Mammary epithelial cell (primary cell): ENCODE measurements at places on chromosomes 6 and 20.

- DNase-seq, result no peak
Measured at GRCh38 chr20:44218446-44218845, 7.9 kb upstream of the OSER1 start.

- no peak for DNase-seq
Measured at GRCh38 chr6:152318278-152318677, 318.9 kb downstream of the SYNE1 start.

GRCh38 chr20:51004781-51005180 is 18.1 kb downstream of the KCNG1 start:
- no peak for DNase-seq

DNA sequence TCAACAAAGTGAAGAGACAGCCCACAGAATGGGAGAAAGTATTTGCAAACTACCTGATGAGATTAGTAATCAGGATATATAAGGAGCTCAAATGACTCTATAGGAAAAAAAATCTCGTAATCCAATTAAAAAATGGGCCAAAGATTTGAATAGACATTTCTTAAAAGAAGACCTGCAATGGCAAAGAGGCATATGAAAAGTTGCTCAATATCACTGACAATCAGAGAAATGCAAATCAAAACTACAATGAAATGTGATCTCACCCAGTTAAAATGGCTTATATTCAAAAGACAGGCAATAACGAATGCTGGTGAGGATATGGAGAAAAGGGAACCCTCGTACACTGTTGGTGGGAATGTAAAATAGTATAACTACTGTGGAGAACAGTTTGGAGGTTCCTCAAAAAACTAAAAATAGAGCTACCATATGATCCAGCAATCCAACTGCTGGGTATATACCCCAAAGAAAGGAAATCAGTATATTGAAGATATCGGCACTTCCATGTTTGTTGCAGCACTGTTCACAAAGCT is 65.0 kb downstream of the TOX2 start:
- DNase-seq, result no peak

DNA sequence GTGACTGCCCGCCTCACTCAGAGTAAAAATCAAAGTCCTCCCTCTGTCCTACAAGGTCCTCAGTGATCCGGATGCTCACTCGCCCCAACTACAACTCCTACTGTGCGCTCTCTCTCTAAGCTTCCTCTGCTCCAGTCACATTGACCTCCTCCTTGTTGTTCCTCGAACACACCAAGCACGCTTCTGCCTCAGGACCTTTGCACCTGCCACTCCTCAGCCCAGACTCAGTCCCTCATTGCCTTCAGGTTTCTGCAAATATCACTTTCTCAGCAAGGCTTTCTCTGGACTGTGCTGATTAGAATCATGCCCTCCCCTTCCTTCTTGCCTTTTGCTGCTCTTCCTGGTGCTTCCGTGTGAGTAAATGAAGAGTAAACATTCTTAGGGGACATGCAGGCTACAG is 41.6 kb downstream of the SULF2 start:
- DNase-seq, result no peak

GRCh38 chr6:137150072-137150471 is 23.4 kb downstream of the IL22RA2 start:
- no peak for DNase-seq

- DNase-seq, result no peak
Measured at GRCh38 chr20:1473246-1474220, 6.9 kb upstream of the NSFL1C start.

DNA sequence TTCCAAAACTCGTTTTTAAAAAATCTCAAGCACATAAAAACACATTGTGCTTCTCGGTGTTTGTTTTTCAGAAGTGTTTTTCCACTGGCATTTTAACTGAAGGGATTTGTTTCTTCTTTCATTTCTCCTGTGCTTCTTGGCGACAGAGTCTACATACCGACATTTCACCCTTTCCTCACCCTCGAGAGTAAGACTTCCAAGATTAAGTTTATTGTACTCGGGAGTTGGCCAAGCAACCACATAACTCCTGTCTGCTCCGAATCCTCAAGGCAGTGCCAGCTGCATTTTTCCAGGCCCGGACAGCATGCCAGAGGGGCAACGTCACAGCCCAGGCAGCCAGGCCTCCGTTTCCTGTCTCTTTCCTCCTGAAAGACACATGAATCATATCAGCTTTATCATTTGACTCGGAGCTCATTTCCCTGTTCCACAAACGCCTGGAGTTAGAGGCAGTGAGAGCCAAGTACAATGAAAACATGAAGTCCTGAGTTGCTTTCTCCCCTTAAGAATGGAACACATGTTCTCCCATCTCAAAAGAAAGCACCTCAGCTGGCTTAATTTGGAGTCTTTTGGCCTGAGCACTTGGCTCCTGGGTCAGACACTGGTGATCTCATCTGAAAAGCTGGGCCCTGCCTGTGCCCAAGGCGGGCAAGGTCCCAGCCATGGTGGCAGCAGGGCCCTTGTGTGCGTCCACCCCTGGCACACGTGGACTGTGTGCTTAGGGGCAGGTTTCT is 23.2 kb upstream of the FAM50B start:
- peak; percentile 95 for DNase-seq

DNA sequence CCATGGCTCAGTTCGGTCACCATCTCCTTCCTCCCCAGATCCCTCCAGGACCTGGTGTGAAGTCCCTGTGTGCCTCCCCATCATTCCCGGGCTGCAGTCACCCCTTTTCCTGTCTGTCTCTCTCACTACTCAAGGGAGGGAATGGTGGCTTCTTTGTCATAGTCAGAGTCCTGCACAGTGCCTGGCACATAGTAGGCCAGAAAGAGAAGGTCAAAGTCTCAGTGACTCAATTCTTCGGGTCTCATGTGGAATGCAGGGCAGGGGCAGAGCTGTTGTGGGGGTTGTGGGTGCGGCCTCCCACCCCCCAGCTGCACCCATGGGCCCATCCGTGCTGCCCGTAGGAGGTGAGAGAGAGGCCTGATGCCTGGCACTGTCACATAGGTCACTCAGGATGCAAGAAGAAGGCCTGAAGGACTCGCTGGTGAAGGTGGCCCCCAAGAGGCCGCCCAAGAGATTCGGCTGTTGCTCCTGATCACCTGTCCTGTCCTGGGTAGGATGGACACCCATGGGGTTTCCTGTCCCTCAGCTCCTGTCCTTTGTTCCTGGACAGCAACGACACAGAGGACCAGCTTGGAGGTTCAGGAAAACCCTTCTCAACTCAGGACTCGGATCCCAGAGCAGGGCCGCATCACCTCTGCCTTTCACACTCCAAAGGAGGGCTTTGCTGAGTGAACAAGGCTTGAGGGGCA is 34.1 kb downstream of the RAB44 start:
- no peak for DNase-seq

- DNase-seq, result no peak
Measured at GRCh38 chr6:46526607-46527006, 35.4 kb upstream of the RCAN2 start.

- DNase-seq, result peak; percentile 36
Measured at GRCh38 chr20:40265825-40266533, 423.1 kb downstream of the MAFB start.

GRCh38 chr6:85348643-85349042 is 101.2 kb upstream of the NT5E start:
- DNase-seq, result no peak

DNA sequence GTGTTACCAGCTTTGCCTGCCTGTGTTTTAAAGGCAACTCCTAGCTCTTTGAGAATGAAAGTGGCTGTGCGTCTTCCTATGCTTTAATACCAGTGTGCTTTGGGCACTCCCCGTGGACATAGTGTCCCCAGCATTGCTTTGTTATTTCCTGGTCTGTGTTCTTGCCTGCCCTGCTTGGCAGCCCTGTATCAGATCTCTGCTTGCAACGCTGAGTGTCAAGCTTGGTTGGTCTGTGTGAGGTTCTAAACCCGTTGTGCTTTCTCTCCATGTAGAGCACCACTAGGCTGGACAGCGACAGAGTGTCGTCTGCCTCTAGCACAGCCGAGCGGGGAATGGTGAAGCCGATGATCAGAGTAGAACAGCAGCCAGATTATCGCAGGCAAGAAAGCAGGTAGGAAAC is 80.2 kb downstream of the AFDN start:
- no peak for DNase-seq

GRCh38 chr6:33958526-33959328 is 154.9 kb upstream of the MLN start:
- DNase-seq, result no peak

DNA sequence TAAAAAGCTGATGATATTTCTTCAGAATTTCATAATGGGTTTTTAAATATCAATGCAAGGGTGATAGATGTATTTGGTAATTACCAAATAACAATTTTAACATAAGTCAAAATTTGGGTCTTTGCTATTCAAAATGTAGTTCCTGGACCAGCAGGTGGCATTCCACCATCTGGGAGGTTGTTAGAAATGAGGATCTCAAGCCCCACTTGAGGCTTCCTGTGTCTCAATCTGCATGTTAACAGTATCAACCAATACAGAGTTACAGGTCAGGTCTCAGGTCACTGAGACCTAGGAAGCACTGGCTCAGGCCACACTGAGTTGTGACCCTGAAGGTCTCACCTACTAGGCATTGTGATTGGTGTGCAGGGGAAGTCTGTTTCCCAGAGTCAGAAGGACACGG is 57.2 kb upstream of the MTRF1L start:
- DNase-seq, result no peak

GRCh38 chr6:139029470-139030227 is 1.1 kb downstream of the ABRACL start:
- peak; percentile 19 for DNase-seq

GRCh38 chr6:50128420-50129005 is 78.8 kb upstream of the DEFB112 start:
- no peak for DNase-seq

- DNase-seq, result no peak
Measured at GRCh38 chr20:18007534-18008292, 38.9 kb downstream of the MGME1 start.

DNA sequence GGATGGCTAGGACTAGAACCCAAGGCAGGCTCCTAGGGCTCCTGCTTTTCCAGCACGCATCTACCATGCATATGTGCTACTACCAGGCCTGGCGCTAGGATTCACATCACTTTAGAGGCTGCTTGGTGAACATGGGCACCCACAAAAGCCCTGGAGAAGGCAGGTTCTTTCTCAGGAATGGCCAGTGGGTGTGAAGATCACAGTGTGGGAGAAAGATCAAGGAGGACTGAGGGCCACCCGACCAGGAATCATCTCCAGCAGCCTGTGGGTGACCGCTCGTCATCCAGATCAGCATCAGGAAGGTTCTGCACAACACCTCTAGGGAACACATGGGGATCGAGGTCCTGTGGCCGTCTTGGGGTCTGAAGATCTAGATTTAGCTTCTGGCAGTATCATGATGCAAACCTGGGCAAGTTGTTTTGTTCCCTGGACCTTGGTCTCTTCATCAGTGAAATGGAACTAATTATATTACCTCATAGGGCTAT is 27.3 kb downstream of the SRSF3 start:
- DNase-seq, result no peak

GRCh38 chr6:91464201-91464600 is 877.3 kb upstream of the MAP3K7 start:
- no peak for DNase-seq

GRCh38 chr6:157717340-157717748 is 105.7 kb upstream of the SNX9 start:
- DNase-seq, result no peak

DNA sequence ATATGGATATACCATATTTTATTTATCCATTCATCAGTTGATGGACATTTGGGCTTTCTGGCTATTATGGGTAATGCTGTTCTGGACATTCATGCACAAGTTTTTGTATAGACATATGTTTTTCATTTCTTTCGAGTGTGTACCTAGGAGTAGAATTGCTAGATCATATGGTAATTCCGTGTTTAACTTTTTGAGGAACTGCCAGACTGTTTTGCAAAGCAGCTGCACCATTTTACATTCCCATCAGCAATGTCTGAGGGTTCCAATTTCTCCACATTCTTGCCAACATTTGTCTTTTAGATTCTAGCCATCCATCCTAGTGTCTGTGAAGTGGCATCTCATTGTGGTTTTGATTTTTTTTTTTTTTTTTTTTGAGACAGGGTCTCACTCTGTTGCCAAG is 20.8 kb downstream of the SRC start:
- DNase-seq, result no peak

DNA sequence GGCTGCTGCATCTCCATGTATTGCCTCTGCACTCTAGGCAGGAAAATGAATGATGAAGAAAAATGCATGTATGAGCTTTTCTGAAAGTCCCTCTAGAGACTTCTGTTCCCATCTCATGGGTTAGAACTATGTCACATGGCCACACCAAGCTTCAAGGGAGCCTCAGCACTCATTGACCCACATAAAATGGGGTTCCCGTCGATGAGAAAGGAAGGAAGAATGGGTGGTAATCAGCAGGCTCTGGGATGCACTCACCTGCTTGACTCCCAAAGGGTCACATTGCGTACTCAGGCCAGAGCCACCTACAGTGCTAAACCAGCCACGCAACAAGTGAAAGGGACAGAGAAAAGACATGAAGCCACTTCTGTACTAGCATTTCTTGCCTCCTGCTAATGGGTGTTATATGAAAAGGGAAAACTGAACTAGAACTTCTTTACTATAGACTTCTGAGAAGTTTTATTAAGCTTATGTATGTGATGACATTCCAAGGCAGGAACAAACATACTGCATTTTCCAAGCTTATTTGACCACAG is 95.8 kb upstream of the GCM1 start:
- DNase-seq, result no peak

DNA sequence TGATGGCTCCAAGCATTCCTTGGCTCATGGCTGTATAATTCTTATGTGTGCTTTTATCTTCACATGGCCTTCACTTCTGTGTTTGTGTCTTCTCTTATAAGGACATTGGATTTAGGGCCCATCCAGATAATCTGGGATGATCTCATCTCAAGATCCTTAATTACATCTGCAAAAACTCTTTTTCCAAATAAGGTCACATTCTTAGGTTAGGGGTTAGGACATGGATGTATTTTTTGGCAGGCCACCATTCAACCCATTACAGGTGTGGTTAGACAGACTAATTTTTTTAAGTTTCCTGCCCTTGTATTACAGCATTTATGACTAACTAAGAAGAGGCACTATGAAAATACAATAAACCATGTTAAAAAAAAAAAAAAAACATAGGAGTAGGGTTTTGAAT is 254.0 kb downstream of the TPBG start:
- DNase-seq, result no peak

DNA sequence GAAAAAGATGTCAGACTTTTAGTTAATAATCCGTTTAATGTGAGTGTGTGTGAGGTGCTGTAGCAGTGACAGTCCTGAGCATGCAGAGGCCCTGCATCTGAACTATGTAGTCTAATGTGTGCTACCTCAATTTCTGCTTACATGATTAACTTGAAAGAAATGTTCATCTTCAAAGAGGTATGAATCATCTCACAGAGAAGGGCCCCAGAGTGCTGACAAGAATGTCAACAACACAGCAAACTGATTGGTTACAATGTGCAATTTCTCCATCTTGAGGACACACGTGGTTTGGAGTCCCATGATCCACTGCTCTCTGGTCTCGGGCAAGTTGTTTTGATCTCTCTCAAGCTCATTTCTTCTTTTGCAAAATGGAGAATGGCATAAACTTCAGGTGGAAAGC is 61.7 kb upstream of the EMILIN3 start:
- DNase-seq, result peak; percentile 62

GRCh38 chr6:33990061-33990541 is 155.8 kb downstream of the GRM4 start:
- DNase-seq, result no peak

GRCh38 chr6:26457264-26457805 is 420 bp upstream of the BTN2A1 start:
- DNase-seq, result no peak

- no peak for DNase-seq
Measured at GRCh38 chr20:20344476-20344875, 23.4 kb upstream of the INSM1 start.
